ENCODE measurements at places on chromosomes 5 and 9.

DNA sequence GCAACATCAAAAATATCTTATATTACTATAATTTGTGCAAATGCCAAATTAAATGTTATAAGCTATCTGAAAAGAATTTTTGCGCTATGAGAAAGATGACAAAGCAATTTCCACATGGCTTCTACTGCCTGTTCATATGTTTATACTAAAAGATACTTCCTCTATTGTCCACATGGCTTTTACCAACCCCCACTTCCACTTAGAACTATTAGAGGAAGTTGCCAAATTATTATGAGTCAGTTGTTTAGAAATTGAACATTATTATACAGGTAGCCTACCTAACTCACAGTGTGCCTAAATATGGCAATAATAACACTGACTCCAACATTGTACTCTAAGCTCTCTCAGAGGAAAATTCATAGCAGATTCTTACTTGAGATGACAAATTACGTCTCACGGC is 37.6 kb upstream of the SLC27A6 start:
- no peak overlapping the region for H3K27ac ChIP-seq
- DNase-seq, result no peak
- no peak overlapping the region for H3K4me3 ChIP-seq

- no peak overlapping the region for H3K27ac ChIP-seq
- no peaks in the 10 kb centered on the region for H3K36me3 ChIP-seq
- no peaks in the 10 kb centered on the region for H3K27me3 ChIP-seq
- no peaks in the 10 kb centered on the region for H3K4me1 ChIP-seq
- H3K4me3 ChIP-seq, result no peak overlapping the region
These were observed 238.1 kb downstream of the MED10 start for GRCh38 chr5:6140219-6140618.

DNA sequence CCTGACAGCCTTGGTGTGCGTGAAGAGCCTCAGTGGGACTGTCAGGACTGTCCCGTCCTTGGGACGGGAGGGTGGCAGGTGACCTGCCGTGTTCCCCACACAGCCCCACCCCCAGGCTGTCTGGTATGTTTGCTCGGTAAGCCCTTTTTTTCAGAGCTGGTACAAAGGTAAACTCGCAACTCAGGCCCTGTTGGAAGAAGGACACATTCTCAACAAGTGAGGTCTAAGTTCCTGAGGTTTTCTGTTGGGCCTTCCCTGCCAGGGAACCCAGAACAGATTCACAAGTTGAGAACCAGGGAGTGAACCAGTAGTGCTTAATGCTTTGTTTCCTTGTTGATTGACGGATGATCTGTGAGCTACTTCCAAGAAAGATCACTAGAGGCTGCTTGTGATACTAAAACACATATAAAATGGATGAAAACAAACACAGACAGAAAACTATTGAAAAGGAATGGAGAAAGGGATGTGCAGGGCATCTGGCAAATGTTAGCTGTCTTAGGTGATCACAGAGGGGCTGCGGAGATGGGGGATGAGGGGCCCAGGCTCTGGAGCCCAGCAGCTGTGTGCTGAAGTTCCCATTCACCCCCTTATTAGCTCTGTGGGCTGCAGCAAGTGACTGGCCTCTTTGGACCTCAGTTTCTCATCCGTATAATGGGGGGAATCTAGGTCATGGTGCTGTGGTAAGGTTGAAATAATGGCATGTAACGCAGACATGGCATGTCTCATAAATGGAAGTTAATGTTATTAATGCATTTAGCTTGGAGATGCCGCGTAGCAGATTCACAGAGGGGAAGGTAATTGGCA is 2.7 kb downstream of the NDST1 start:
- DNase-seq, result no peak
- no peak overlapping the region for H3K4me3 ChIP-seq
- no peak overlapping the region for H3K27ac ChIP-seq

DNA sequence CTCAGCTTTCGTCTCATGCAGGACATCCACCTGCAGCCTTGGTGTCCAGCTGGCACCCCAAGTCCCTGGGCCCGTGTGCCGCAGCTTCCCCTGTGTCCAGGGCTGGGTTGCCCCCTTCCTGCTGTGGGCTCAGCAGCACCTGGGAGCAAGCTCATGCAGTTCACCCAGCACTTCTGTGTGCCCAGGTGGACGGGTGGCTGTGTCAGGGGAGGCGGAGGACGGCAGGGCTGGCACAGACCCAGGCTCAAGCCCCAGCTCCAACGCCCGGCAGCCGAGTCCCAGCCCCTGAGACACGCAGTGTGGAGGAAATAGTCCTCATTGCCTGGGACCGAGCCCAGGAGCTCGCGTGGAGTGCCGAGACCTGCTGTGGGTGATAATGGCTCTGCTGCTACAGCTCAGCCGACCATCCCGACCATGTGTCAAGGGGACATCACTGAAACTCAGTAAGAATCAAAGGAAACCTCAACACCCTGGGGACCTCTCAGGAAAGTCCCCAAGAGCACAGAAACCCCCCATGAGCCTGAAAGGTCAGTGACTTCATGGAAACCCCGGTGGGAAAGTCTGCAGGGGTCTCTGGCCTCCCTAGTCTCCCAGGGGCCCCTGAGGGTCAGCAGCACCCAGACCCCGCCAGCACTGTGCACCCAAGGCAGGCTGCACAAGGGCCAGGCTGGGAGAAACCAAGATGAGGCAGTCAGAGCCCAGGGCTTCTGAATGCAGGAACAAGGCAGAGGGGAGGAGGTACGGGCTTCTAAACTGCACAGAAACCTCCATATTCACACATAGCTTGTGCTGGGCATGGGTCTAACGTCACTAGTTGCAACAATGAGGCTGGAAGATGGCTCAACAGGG is 38.8 kb downstream of the LPCAT1 start:
- no peaks in the 10 kb centered on the region for H3K4me1 ChIP-seq
- H3K4me3 ChIP-seq, result no peak overlapping the region
- no peak overlapping the region for H3K27ac ChIP-seq
- no peak for DNase-seq

DNA sequence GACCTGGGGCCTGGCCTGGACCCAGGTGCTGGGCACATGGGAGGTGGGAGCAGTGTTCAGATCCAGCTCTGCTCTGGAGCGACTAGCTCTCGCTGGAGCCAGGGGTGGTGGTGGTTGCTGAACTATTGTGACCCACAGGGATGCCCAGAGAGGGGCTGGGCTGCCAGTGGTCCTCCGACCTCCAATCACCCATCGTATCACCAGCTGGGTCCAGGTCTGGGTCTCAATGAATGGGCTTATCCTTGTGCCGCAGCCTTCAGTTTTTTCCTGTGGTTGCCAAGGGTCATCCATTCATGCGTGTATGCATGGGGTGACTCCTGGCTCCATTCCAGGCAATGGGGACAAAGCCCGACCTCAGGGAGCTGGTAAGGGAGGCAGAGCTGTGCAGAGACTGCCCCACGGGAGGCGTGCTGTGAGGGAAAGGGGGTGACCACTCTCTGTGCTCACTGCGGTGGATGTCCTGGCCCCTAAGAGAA is 68.6 kb upstream of the RNF130 start:
- H3K4me1 ChIP-seq, result no peaks in the 10 kb centered on the region
- no peak overlapping the region for H3K27ac ChIP-seq
- no peak overlapping the region for H3K4me3 ChIP-seq

DNA sequence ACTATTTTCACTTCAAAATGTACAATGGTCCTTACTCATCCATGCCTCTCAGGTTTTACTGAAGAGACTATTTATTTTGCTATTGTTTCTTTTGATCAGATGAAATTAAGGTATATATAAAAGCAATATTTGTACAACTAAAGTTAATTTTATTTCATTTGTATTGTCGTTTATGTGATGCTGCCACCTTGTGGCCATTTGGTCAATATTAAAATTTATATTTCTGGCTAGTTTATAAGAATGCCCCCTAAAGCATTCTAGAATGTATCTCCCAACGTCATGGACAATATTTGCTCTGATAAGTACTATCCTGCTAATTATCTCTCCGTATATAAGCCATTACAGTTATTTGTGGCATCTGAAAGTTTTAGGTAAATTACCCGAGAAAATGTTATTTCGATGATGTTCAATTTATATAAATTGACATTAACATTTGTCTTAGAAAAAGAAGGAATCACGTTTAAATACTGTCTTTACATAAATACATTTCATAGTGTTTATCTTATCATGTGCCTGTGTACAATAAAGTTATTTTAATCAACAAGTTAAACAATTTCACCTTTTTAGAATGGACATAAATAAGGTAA is 680.0 kb downstream of the TAF11L14 start:
- no peaks in the 10 kb centered on the region for H3K36me3 ChIP-seq
- H3K27me3 ChIP-seq, result no peaks in the 10 kb centered on the region
- DNase-seq, result no peak
- H3K4me3 ChIP-seq, result no peak overlapping the region
- H3K4me1 ChIP-seq, result no peaks in the 10 kb centered on the region

GRCh38 chr9:105023788-105024187 is 95.8 kb upstream of the ABCA1 start:
- no peaks in the 10 kb centered on the region for H3K27me3 ChIP-seq
- no peaks in the 10 kb centered on the region for H3K36me3 ChIP-seq
- H3K4me1 ChIP-seq, result no peaks in the 10 kb centered on the region
- no peak overlapping the region for H3K27ac ChIP-seq
- DNase-seq, result no peak
- no peak overlapping the region for H3K4me3 ChIP-seq

- no peak overlapping the region for H3K4me3 ChIP-seq
- no peaks in the 10 kb centered on the region for H3K4me1 ChIP-seq
- H3K27ac ChIP-seq, result no peak overlapping the region
- peaks cover 12% of the 10 kb centered on the region for H3K27me3 ChIP-seq
- no peaks in the 10 kb centered on the region for H3K36me3 ChIP-seq
These were observed 4.0 kb downstream of the CSF1R start for GRCh38 chr5:150082374-150082773.

GRCh38 chr5:179913461-179913860 is 5.8 kb upstream of the TBC1D9B start:
- H3K27me3 ChIP-seq, result no peaks in the 10 kb centered on the region
- DNase-seq, result no peak
- H3K27ac ChIP-seq, result no peak overlapping the region
- no peaks in the 10 kb centered on the region for H3K36me3 ChIP-seq
- H3K4me1 ChIP-seq, result peaks cover 2% of the 10 kb centered on the region
- H3K4me3 ChIP-seq, result no peak overlapping the region

GRCh38 chr5:102668220-102668932 is 86.7 kb upstream of the PAM start:
- DNase-seq, result no peak
- H3K27me3 ChIP-seq, result no peaks in the 10 kb centered on the region
- no peak overlapping the region for H3K4me3 ChIP-seq
- no peaks in the 10 kb centered on the region for H3K36me3 ChIP-seq

DNA sequence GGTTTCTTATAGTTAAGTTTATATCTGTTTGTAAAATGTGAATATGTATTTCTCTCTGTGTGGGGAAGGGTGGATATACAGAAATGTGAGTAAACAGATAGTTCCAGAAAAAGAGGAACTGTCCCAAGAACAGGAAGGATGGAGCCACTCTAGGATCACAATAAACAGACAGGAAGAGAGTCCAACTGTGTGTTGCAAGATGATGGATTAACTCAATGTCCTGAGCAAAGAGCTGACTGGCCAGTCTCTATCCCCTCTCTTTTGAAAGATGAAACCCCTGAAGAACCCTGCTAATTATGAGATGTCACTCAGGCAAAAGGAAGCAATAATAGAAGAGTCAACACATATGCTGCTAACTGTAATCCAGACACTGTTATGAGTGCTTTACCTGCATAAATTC is 202.7 kb downstream of the SEMA6A start:
- H3K4me3 ChIP-seq, result no peak overlapping the region
- H3K27me3 ChIP-seq, result no peaks in the 10 kb centered on the region
- H3K36me3 ChIP-seq, result no peaks in the 10 kb centered on the region
- H3K27ac ChIP-seq, result no peak overlapping the region
- H3K4me1 ChIP-seq, result no peaks in the 10 kb centered on the region

- H3K4me3 ChIP-seq, result no peak overlapping the region
- no peak overlapping the region for H3K27ac ChIP-seq
- no peak for DNase-seq
These were observed 155.4 kb upstream of the ITGA1 start for GRCh38 chr5:52632281-52632680.

- H3K27me3 ChIP-seq, result no peaks in the 10 kb centered on the region
- H3K36me3 ChIP-seq, result no peaks in the 10 kb centered on the region
- H3K4me1 ChIP-seq, result peaks cover 6% of the 10 kb centered on the region
- H3K4me3 ChIP-seq, result no peak overlapping the region
These were observed 27.1 kb upstream of the NKD2 start for GRCh38 chr5:981456-981855.

- no peak overlapping the region for H3K27ac ChIP-seq
- peak; percentile 75 for DNase-seq
- no peak overlapping the region for H3K4me3 ChIP-seq
- peaks cover 4% of the 10 kb centered on the region for H3K4me1 ChIP-seq
These were observed 23.1 kb downstream of the TRIM7 start for GRCh38 chr5:181181650-181182565.

DNA sequence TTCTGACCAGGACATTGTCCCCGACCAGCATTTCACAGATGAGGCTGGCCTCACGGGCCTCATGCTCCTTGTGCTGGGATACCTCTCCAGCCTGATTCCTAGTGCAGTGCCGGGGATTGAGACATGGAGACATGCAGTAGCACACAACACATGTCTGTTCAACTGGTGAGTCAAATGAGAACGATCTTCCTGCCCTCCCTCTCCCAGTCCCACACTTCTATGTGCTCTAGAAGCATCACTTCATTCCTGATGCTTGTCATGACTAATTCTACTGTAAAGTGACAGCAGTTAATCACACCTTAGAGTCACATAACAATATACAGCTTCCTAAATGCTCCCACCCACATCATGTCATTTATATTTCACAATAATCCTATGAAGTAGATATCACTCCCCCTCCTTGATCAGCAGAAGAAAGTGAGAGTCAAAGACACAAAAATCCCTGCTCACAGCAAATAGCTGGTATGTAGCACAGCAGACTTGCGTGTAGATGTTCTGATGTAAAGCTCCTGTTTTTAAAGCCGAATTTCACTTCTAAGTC is 101.8 kb downstream of the CCDC192 start:
- no peak for DNase-seq
- no peaks in the 10 kb centered on the region for H3K4me1 ChIP-seq

DNA sequence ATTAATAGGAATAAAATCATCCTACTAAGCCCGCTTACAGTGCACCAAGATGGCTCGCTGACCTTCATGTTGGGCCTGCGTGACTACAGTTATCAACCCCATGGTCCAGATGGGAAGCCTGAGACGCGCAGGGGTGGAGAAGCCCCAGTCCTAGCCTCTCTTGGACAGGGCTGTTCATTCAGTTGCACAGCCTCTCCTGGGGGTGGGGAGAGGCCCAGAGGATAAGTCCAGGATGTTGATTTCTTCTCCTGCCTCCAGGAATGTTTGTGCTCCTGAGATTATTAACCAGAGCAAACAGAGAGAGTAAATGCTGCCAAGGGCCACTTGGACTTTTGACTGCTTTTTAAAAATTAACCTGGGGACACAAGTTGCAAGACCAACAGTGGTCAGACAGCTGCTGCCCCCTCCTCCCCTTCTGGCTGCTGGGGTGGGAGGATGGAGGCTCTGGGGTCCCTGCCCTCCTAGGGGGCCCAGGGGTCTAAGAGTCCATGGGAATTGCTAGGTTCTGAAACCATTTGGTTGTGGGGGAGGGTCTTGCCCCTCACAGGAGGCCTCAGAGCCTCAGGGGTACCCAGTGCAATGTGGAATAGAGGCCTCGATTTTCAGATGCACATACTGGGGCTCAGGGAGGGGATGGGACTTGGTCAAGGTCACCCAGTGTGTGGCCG is 2.8 kb upstream of the AMBP start:
- no peaks in the 10 kb centered on the region for H3K36me3 ChIP-seq
- no peak overlapping the region for H3K27ac ChIP-seq
- DNase-seq, result no peak
- no peak overlapping the region for H3K4me3 ChIP-seq
- no peaks in the 10 kb centered on the region for H3K27me3 ChIP-seq

Measured in CD8-positive, alpha-beta memory T cell (primary cell).